ENCODE measurements at places on chromosomes 12 and 14.
A peak's percentile ranks its signal among the peaks of the same experiment; 100 is the strongest.

DNA sequence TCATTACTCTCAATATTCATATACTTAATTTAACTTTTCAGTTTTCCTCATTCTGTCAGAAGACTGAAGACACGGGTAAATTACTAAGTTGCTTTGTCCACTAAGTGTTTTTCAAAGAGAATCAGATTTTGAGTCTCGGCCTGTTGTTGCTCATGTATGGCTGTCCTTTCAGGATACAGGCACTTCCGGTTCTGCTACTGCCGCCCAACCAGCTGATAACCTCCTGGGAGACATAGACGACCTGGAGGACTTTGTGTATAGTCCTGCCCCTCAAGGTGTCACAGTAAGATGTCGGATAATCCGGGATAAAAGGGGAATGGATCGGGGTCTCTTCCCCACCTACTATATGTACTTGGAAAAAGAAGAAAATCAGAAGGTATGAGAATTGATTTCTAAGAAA is 28.3 kb upstream of the TEAD4 start:
- no peak for DNase-seq

DNA sequence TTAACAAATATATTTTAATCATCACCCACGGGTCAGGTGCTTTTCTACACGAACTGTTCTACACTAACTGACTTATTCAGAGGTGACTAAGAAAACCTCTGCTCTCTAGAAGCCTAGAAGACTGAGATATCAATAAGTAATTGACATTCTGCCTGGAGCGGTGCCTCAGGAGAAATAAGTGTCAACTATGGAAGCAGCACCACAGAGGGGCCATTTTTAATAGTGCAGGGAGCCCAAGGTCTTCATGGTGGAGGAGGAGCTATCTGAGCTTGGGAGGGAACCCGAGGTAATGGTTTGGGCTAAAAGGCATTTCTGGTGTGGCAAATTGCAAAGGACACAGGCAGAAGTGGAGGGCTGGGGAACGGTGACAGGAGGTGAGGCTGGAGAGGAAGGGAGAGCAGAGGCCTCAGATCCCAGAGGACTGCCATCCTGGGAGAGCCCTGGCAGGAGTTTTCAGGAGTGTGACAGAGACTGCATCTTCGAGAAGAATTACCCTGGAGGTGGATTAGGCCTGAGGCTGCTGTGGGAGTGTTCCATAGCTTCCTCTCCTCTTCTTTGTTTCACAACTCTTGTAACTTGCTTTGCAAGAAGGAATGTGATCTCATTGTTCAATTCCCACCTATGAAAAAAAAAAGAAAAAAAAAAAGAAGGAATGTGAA is 123.1 kb downstream of the NPAS3 start:
- no peak for DNase-seq

DNA sequence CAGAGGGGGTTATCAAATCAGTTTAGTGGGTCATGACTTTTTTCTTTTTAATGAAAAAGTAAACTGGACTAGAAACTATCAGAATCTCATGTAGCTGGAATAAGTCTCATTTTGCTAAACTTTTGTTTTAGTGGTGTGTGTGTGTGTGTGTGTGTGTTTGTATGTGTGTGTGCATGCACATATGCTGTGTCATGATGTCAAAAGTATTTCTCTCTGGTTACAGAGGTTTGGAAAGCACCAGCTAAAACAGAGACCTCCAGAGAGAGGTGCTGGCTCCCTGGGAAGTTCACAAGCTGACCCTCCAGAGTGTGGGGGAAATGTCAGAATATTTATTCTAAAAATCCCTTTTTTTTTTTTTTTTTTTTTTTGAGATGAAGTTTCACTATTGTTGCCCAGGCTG is 114.7 kb downstream of the LGMN start:
- no peak for DNase-seq

GRCh38 chr12:89878950-89879349 is 170.3 kb upstream of the ATP2B1 start:
- peak; percentile 10 for DNase-seq

DNA sequence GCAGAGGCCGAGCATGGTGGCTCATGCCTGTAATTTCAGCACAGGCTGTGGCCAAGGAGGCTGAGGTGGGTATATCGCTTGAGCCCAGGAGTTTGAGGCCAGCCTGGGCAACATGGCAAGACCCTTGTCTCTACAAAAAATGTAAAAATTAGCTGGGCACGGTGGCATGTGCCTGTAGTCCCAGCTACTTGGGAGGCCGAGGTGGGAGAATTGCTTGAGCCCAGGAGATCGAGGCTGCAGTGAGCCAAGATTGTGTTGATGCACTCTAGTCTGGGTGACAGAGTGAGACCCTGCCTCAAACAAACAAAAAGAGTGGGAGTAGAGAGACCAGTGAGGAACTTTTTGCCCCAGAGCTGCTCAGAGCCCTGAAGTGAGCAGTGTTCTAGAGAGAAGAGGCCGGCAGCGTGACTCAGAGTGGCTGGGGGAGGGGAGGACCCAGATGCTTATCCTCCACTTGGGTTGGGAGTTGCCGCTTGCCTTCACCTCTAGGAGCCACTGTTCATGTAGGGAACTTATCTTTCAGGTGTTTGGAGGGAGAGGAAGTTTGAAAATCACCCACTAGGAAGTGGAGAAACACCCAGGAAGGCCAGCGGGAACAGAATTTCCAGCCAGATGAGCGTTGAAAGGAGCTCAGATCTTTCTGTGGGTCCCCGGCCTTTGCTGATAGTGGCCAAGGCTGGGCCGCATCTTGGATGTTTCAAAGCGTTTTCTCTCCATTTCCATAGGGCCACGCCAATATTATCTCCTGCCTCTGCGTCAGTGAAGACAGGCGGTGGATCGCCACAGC is 15.3 kb downstream of the CFAP251 start:
- DNase-seq = no peak

GRCh38 chr12:13062669-13063068 is 18.5 kb downstream of the FAM234B start:
- DNase-seq = no peak

- no peak for DNase-seq
Observed at GRCh38 chr14:44108601-44109000, 398.5 kb downstream of the FSCB start.

DNA sequence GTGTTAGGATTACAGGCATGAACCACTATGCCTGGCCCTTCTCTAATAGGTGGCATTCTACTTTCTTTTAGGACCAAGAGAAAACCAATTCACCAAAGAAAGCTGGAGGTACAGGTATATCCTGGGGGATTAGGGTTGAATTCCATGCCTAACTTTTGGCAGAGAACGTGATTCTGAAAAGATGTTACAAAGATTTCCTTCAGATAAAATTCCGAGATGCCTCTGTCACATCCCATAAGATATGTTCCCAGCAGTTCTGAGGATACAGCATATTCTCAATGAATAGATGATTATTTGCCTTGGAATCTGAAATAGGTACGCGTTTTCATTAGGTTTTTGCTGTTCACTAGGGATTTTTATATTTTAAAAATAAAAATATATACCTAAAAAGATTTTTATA is 111.9 kb upstream of the KRAS start:
- no peak for DNase-seq

DNA sequence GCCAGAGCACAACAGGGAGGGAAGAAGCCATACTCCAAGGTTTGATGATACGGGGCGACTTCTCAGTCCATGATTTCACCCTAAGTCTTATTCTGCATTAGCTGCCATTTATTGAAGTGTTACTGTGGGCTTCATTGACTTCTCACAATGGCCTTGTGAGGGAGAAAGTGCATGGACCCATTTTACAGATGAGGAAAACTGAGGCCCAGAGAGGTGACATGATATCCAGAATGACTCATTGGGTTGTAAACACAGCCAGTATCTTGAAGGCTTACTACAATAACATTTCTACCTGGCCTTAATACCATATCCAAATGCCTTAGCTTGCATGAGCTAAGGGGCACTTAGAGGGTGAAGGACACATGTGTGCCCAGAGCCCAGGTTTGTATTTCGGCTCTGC is 100.6 kb downstream of the CMKLR1 start:
- no peak for DNase-seq

GRCh38 chr14:21964180-21964579 is 290.6 kb upstream of the OR4E1 start:
- DNase-seq = peak; percentile 6

DNA sequence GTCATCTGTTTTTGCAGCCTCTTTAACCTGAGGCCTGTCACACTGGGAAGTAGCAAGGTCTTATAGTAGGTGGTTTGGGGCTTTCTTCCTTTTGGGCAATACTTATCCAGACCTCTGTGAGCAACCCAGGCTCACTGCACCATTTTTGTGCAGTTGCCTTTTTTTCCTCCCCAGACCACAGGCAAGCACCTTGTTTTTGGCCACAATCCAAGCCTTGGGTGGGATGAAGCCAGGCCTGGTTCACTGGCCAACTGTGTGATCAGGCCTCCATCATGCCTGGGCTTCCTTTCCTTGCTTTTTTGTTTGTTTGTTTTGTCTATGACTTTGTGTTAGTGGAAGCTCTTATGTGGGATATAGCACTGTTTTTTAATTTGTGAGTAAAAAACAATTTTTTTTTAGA is 71.7 kb downstream of the DNAH10 start:
- no peak for DNase-seq

DNA sequence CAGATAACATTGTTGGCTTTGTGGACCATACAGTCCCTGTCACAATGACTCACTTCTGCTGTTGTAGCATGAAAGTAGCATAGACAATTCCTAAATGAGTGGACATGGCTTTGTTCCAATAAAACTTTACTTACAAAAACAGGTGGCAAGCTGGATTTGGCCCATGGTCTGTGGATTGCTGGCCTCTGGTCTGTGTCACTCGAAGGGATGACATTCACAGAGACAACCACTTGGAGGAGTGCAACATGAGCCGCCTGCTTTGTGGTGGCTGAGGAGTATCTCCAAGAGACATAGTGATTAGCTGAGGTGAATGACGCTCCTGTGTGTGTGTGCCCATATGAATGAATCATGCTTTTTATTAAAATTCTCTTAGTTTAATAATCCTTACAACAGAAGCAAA is 81.3 kb upstream of the NRXN3 start:
- no peak for DNase-seq

- DNase-seq = no peak
Observed at GRCh38 chr12:95326445-95326844, 108.8 kb downstream of the VEZT start.

DNA sequence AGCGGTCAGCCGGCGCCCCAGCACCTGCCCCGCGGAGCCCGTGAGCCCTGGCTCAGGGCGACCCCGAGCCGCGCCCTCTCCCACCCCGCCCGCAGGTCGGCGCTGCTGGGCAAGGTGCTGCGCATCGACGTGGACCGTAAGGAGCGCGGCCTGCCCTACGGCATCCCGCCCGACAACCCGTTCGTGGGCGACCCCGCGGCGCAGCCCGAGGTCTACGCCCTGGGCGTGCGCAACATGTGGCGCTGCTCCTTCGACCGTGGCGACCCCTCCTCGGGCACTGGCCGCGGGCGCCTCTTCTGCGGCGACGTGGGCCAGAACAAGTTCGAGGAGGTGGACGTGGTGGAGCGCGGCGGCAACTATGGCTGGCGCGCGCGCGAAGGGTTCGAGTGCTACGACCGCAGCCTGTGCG is 14.4 kb downstream of the HHIPL1 start:
- no peak for DNase-seq

GRCh38 chr12:27794818-27795584 is 15.0 kb upstream of the MANSC4 start:
- no peak for DNase-seq

- no peak for DNase-seq
Observed at GRCh38 chr12:13534242-13534641, 337.7 kb downstream of the EMP1 start.

GRCh38 chr12:127729381-127729780 is 537.6 kb upstream of the TMEM132C start:
- no peak for DNase-seq

- peak; percentile 65 for DNase-seq
Observed at GRCh38 chr12:66269757-66270383, 32.4 kb upstream of the HELB start.

DNA sequence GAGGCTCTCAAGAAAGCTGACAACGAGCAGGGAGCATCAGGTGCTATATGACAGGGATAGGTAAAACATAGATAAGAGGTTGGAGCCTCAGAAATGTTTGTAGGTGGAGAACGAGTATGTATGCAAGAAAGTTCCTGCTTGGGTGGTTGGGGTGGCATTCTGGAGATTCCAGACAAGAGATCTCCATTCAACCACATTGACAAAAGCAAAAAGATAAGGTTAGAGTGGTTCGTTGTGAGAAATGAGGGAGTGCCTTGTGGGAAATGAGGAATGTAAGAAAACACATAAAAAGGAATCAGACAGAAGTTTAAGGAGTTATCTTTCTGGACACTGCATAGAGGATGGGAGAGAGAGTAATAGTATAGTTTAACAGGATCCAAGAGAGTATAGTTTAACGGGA is 290.3 kb downstream of the DPF3 start:
- no peak for DNase-seq

DNA sequence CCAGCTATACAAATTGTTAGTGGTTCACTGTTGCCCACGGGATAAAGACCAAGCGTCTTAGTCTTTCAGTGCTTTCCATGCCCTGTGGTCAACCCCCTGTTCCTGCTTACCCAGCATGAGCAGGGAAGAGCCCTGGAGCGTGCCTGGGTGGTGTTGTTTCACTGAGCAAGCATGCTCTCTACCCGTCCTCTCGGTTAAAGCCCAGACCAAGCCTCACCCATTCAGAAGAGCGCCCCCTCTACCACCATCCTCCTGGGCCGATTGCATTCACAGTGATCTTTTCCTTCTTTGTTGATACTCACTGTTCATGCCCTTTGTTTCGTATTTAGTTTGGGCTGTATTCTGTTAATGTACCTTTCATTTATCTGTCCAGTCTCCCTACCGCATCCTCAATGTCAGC is 25.1 kb downstream of the DYRK4 start:
- no peak for DNase-seq

- DNase-seq = no peak
Observed at GRCh38 chr12:28212182-28212581, 21.9 kb downstream of the CCDC91 start.

GRCh38 chr14:91350813-91351511 is 66.7 kb downstream of the CCDC88C start:
- peak; percentile 74 for DNase-seq

DNA sequence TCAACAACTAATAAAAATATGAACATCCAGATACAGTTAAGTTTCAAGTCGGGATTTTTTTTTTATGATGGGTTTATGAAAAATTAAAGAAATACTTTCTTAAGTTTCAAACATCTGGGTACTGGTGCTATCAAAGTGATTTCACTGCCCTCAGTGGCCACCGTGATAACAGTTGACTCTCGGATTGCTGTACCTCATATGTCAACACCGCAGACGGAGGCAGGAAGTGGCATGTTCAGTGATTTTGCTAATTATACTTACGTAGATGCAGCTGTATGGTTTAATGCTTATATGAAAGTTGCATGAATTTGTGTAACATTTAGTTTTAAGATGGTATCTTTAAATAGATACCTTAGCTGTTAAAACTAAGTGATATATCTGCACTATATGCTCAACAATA is 20.8 kb upstream of the FBLN5 start:
- peak; percentile 44 for DNase-seq
